ENCODE measurements at places on chromosomes 11 and 22. TPM values are rescaled to one million over a fixed set of nuclear protein-coding genes. Genes with fewer than 3 reads are reported as not detected.
A peak's percentile ranks its signal among the peaks of the same experiment; 100 is the strongest.

The OR51E2 gene
- total RNA-seq: not detected

The ANGPTL5 gene
- total RNA-seq: not detected

The GLYAT gene
- not detected for total RNA-seq

The LRRC51 gene
- total RNA-seq: 3.5 TPM

The SH3BP1 gene
- total RNA-seq: 229 TPM

The OR52I1 gene
- not detected for total RNA-seq

The ABTB2 gene
- total RNA-seq: 12.2 TPM

The TMEM191C gene
- 3.5 TPM for total RNA-seq

The PTPN5 gene
- not detected for total RNA-seq

The VSIG2 gene
- total RNA-seq: not detected

- no peak overlapping the region for H3K4me3 ChIP-seq
- no peaks in the 10 kb centered on the region for H3K27me3 ChIP-seq
- DNase-seq: no peak
- H3K27ac ChIP-seq: no peak overlapping the region
- peaks cover 15% of the 10 kb centered on the region for H3K36me3 ChIP-seq
These were observed 633.6 kb upstream of the FAT3 start for GRCh38 chr11:91591021-91591420.

GRCh38 chr11:134252346-134253187 is 585 bp downstream of the THYN1 start:
- H3K4me3 ChIP-seq: peak overlapping the region; percentile 98
- peak overlapping the region; percentile 74 for H3K27ac ChIP-seq
- peaks cover 8% of the 10 kb centered on the region for H3K36me3 ChIP-seq
- H3K4me1 ChIP-seq: peaks cover 31% of the 10 kb centered on the region

GRCh38 chr11:25242928-25243327 is 746.1 kb downstream of the LUZP2 start:
- no peak for DNase-seq
- no peak overlapping the region for H3K27ac ChIP-seq
- H3K4me3 ChIP-seq: no peak overlapping the region
- no peaks in the 10 kb centered on the region for H3K4me1 ChIP-seq
- H3K36me3 ChIP-seq: no peaks in the 10 kb centered on the region

- H3K36me3 ChIP-seq: no peaks in the 10 kb centered on the region
- H3K27me3 ChIP-seq: no peaks in the 10 kb centered on the region
- H3K4me3 ChIP-seq: no peak overlapping the region
- DNase-seq: peak; percentile 35
- H3K27ac ChIP-seq: no peak overlapping the region
These were observed 288.1 kb downstream of the TBC1D22A start for GRCh38 chr22:47050401-47051051.

- DNase-seq: peak; percentile 47
- H3K27ac ChIP-seq: no peak overlapping the region
- H3K27me3 ChIP-seq: peaks cover 8% of the 10 kb centered on the region
- peaks cover 2% of the 10 kb centered on the region for H3K4me1 ChIP-seq
- no peak overlapping the region for H3K4me3 ChIP-seq
These were observed 15.9 kb downstream of the SMIM38 start for GRCh38 chr11:69171476-69172240.

GRCh38 chr11:57223601-57224000 is 13.4 kb downstream of the APLNR start:
- no peak overlapping the region for H3K4me3 ChIP-seq
- no peaks in the 10 kb centered on the region for H3K36me3 ChIP-seq
- H3K27ac ChIP-seq: no peak overlapping the region
- DNase-seq: no peak
- no peaks in the 10 kb centered on the region for H3K27me3 ChIP-seq

DNA sequence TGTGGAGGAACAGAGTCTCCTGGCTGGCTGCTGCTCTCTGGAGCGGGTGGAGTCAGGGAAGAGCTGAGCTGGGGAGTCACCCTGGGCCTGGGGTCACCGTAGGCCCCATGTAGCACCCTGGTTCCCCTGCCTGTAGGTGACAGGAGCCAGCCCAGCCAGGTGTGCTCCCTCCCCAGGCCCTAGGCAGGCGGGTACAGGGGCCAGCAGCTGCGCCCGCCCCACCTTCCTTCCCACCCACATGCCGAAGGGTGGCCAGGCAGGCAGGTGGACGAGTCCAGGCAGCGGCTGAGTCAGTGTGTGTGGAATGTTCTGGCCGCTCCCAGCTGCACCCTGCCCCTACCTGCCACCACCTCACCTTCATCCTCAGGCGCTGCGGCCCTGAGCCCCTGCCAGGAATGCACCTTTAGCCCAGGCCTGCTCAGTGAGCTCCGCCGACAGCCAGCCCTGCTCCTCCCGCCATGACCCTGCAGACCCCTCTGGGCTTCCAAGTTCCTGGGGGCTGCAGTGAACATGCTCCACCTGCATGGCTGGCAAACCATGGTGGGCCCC is 654 bp upstream of the SYT8 start:
- H3K36me3 ChIP-seq: no peaks in the 10 kb centered on the region
- peaks cover 2% of the 10 kb centered on the region for H3K4me1 ChIP-seq
- H3K4me3 ChIP-seq: no peak overlapping the region
- H3K27me3 ChIP-seq: no peaks in the 10 kb centered on the region

GRCh38 chr22:31122196-31122531 is 602 bp upstream of the INPP5J start:
- no peaks in the 10 kb centered on the region for H3K36me3 ChIP-seq
- no peaks in the 10 kb centered on the region for H3K27me3 ChIP-seq
- DNase-seq: peak; percentile 26
- H3K27ac ChIP-seq: no peak overlapping the region
- H3K4me1 ChIP-seq: peaks cover 5% of the 10 kb centered on the region

GRCh38 chr11:46697303-46697702 is 3.1 kb downstream of the ARHGAP1 start:
- peak overlapping the region; percentile 8 for H3K27ac ChIP-seq
- H3K27me3 ChIP-seq: no peaks in the 10 kb centered on the region
- DNase-seq: no peak
- H3K4me3 ChIP-seq: no peak overlapping the region
- H3K4me1 ChIP-seq: peaks cover 38% of the 10 kb centered on the region

DNA sequence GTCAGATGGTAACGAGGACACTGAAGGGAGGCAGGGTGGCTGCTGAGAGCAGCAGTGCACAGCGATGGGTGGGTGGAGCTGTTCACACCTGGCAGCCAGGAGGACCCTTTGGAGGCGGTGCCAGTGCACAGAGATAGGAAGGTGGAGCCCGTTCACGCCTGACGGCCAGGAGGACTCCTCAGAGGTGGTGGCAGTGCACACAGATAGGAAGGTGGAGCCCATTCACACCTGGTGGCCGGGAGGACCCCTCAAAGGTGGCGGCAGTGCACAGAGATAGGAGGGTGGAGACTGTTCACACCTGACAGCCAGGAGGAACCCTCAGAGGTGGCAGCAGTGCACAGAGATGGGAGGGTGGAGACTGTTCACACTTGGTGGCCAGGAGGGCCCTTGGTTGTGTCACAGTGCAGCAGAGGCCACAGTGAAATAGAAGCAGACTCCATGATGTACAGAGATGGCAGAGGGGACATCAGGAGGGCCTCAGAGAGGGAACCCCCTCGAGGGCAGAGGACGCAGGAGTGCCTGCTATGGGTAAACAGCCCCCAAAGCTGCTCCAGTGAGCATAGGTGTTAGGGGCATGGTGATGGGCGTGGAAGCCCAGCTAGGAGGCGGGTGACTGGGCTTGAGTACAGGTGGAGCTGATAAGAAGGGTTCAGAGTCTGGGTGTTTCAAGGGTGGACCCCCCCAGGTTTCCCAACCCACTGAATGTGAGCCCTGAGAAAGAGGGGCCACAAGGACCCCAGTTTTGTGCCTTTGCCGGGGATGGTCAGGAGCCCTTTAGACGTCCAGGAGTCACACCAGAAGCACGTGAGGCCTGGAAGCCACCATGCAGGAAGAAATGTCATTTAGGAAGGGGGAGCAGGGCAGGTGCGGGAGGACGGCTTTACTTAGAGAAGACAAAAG is 566.7 kb downstream of the BRD1 start:
- H3K27me3 ChIP-seq: peaks cover 11% of the 10 kb centered on the region
- no peak for DNase-seq
- H3K4me1 ChIP-seq: no peaks in the 10 kb centered on the region
- H3K36me3 ChIP-seq: no peaks in the 10 kb centered on the region
- H3K27ac ChIP-seq: no peak overlapping the region

GRCh38 chr22:22060200-22061084 is 77.9 kb upstream of the TOP3B start:
- no peaks in the 10 kb centered on the region for H3K4me1 ChIP-seq
- DNase-seq: no peak
- H3K36me3 ChIP-seq: no peaks in the 10 kb centered on the region
- no peak overlapping the region for H3K27ac ChIP-seq
- H3K4me3 ChIP-seq: no peak overlapping the region

DNA sequence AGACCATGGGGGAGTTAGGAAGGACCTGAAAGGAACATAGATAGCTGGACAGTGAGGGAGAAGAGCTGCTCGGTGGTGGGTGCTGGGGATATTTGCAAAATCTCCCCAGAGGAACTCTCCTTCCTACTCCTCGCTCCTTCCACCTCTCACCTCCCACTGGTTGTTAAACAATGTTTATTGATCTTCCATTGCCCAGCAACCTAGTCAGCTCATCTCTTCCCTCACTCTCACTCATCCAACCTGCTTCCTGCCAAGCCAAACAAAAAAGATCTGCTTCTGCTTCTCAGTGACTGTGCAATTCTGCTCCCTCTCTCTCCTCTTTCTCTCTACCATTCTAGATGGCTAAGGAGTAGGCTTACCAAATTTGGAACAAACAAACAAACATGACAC is 115.0 kb downstream of the SLC1A2 start:
- no peak overlapping the region for H3K4me3 ChIP-seq
- H3K27me3 ChIP-seq: no peaks in the 10 kb centered on the region
- H3K27ac ChIP-seq: no peak overlapping the region
- H3K36me3 ChIP-seq: peaks cover 6% of the 10 kb centered on the region
- DNase-seq: no peak

GRCh38 chr11:95853138-95853537 is 62.8 kb downstream of the CEP57 start:
- DNase-seq: no peak
- H3K4me3 ChIP-seq: no peak overlapping the region
- H3K27me3 ChIP-seq: no peaks in the 10 kb centered on the region

Data from natural killer cell treated with Interleukin-12 subunit alpha and Interleukin-12 subunit beta and Interleukin-15 and Interleukin-18, amount 100 ng/mL, for 72 hours (primary cell).